ENCODE measurements at places on chromosomes 2 and 18.
A peak's percentile ranks its signal among the peaks of the same experiment; 100 is the strongest.

- no peak for DNase-seq
Measured at GRCh38 chr2:227241005-227241404, 76.6 kb downstream of the COL4A3 start.

- no peak for DNase-seq
Measured at GRCh38 chr18:44844486-44844885, 163.8 kb downstream of the SETBP1 start.

DNA sequence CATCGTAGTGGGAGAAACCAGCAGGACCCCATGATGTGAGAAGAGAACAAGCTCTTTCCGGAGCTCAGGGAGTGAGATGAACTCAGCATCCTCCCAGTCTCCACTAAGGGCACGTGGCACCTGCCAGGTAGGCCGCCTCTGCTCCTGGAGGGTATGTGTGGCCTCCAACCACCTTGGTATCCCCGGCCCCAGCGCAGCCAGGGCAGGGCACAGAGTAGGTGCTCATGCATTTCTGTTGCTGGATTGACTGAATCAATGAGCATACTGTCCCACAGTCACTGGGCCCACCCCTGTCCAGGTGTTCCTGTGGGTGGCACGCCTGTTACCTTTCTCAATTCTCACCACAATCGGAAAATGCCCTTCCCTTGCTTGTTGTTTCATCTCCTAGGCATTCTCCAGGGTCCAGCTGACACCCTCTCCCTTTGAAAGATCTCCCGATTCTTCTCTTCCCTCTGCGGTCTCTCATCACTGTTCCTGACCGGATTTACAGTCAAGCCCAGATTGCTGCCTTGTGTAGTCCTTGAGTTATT, 138.5 kb upstream of the SMAD2 start:
- no peak for DNase-seq

- DNase-seq = peak; percentile 77
Measured at GRCh38 chr2:202632682-202633290, 2.0 kb upstream of the FAM117B start.

DNA sequence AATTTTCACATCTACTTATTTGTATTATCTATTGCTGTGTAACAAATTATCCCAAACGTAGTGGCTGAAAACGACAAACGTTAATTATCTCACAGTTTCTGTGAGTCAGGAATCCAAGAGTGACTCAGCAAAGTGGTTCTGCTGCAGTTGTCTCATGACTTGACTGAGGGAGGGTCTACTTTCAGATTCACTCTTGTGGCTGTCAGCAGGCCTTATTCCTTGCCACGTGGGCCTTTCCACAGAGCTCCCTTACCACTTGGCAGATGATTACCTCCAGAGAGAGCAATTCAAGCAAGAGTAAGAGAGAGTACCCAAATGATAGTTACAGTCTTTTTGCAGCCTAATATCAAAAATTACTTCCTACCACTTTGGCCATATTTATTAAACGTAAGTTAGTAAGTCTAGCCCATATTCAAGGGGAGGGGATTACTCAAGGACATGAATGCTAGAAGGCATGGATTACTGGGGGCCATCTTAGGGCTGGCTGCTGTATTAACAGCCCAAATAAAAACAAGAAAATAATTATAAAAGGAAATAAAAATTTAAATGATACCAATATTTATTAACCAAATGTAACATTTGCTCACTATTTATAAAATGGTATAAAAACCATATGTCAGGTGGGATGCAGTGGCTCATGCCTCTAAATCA, 48.7 kb upstream of the NBEAL1 start:
- peak; percentile 88 for DNase-seq

GRCh38 chr2:194730266-194730665, 926.8 kb upstream of the SLC39A10 start:
- DNase-seq = no peak

DNA sequence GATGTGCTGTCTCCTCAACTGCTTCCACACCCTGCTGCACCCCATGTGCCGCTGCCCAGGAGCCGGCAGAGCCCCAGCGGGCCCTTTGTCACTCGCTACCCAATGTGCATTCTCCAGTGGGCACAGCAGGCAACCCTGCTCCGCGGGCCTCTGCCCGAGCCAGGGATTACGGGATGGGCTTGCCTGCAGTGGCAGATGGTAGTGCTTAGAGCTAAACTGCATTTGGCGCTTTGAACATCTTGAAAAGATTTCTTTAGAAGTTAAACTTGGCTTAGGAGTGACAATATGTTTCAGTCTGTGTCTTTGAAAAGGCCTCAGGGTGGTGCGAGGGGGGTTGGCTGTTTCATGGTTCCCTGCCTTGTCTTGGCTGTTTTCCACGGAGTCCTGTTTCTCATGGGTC, 84.0 kb upstream of the BOD1L2 start:
- no peak for DNase-seq

DNA sequence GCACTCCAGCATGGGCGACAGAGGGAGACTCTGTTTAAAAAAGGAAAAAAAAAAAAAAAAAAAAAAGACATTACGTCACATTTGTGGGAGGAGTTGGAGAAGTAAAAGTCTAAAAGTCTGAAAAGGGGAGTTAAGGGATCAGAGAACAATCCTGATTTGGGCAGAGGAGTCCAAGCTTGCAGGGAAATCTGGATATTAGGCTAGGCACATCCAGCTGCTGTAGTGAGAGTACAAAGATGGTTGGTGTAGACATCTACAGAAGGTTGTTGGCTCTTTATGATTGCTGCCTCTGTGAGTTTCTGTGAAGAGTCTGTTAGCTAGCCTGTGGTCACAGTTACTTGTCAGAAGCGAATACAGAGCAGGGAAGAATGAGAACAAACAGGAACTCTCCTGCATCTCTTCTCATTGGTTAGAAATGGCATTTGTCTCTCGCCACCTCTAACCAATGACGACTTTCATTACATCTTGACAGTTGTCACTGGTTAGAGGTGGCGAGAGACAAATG, 3.3 kb upstream of the OSBPL6 start:
- peak; percentile 29 for DNase-seq

Measured in hematopoietic multipotent progenitor cell treated with erythropoietin and hydrocortisone succinate and interleukin-3 and kit ligand, for 6 days (in vitro differentiated cells).